ENCODE measurements at places on chromosomes 3 and 15.

DNA sequence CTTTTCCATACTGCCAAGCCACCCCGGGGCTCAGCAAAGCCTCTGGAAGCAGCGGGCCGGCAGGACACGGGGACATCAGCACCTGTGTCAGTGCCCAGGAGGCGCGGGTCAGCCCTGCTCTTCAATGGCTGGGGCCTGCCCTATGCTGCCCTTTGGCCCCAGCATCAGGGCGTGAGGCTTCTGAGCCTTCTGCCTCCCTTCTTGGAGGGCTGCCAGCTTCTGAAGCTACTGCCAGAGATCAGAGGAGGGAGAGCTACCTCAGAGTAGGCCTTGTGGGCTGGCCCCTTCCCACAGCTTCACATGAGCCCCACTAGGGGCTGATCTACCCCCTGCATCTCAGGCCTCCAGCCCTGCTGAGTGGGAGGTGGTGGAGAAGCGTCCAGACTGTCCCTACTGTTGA is 13.0 kb upstream of the TMEM115 start:
- H3K27ac ChIP-seq = no peak overlapping the region
- H3K4me1 ChIP-seq = peaks cover 7% of the 10 kb centered on the region
- no peaks in the 10 kb centered on the region for H3K36me3 ChIP-seq
- no peak for DNase-seq
- H3K27me3 ChIP-seq = no peaks in the 10 kb centered on the region

- H3K4me3 ChIP-seq = no peak overlapping the region
- DNase-seq = peak; percentile 100
- peaks cover 39% of the 10 kb centered on the region for H3K4me1 ChIP-seq
- H3K36me3 ChIP-seq = peaks cover 34% of the 10 kb centered on the region
- H3K27ac ChIP-seq = peak overlapping the region; percentile 97
- H3K27me3 ChIP-seq = no peaks in the 10 kb centered on the region
These were observed 13.5 kb downstream of the SNX33 start for GRCh38 chr15:75661100-75661755.

GRCh38 chr3:46659285-46659684 is 34.2 kb downstream of the ALS2CL start:
- H3K4me1 ChIP-seq = peaks cover 16% of the 10 kb centered on the region
- DNase-seq = no peak
- H3K27me3 ChIP-seq = no peaks in the 10 kb centered on the region
- no peak overlapping the region for H3K4me3 ChIP-seq
- H3K27ac ChIP-seq = no peak overlapping the region

DNA sequence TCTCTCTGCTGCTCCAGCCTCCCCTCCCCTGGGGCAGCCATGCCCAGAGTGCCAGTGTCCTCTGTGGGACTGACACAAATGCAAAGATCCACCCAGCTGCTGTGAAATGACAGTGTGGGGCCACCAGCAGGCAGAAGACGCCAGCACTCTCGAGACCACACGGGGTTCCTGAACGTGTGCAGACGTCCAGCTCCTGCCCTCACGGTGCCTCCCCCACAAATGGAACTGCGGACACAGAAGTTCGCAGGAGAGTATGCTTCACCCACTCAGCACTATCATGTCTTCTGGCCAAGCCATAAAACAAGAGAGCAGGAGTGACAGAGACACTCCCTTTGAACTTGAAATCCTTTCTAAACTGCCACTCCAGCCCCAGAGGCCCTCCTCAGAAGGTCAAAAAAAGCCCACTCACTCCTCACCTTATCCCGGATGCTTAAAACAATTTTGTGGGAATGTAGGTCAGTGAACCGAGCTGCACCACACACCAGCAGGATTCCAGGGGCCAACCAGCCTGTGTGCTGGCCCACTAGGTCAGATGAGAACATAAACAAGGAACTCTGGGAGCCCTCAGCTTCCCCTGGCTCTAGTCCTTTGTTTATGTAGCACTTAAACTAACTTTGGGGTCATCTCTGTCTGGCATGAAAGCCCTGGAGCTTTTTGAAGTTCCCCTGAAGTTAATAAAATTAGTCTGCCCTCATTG is 112.6 kb downstream of the DNAJB8 start:
- DNase-seq = no peak
- no peak overlapping the region for H3K27ac ChIP-seq
- no peaks in the 10 kb centered on the region for H3K36me3 ChIP-seq
- no peak overlapping the region for H3K4me3 ChIP-seq
- H3K4me1 ChIP-seq = no peaks in the 10 kb centered on the region

DNA sequence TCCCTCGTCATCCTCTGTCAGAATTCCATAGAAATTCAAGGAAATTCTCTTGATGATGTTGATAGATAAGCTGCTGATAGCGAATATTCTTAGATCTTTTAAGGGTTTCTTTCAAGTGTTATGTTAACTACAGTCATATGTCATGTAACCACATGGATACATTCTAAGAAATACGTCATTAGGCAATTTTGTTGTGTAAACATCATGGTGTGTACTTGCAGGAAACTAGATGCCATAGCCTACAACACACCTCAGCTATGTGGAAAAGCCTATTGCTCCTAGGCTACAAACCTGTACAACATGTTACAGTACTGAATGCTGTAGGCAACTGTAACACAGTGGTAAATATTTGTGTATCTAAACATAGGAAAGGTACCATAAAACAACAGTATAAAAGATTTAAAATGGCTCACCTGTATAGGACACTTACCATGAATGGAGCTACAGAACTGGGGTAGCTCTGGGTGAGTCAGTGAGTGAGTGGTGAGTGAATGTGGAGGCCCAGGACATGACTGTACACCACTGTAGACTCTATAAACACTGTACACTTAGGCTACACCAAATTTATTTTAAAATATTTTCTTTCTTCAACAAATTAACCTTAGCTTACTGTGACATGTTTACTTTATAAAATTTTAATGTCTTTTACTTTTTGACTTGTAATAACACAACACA is 34.6 kb downstream of the GLDN start:
- H3K27me3 ChIP-seq = no peaks in the 10 kb centered on the region
- no peaks in the 10 kb centered on the region for H3K36me3 ChIP-seq
- H3K4me1 ChIP-seq = no peaks in the 10 kb centered on the region
- no peak for DNase-seq

- H3K4me3 ChIP-seq = no peak overlapping the region
- no peak overlapping the region for H3K27ac ChIP-seq
- H3K36me3 ChIP-seq = no peaks in the 10 kb centered on the region
- H3K27me3 ChIP-seq = no peaks in the 10 kb centered on the region
These were observed 112.7 kb downstream of the KLF13 start for GRCh38 chr15:31439328-31439727.

- H3K27me3 ChIP-seq = no peaks in the 10 kb centered on the region
- H3K36me3 ChIP-seq = no peaks in the 10 kb centered on the region
- DNase-seq = no peak
- peaks cover 6% of the 10 kb centered on the region for H3K4me1 ChIP-seq
- H3K27ac ChIP-seq = no peak overlapping the region
These were observed 72.6 kb downstream of the ZBTB20 start for GRCh38 chr3:115074502-115074901.

GRCh38 chr3:55349851-55350250 is 137.3 kb downstream of the WNT5A start:
- DNase-seq = no peak
- no peak overlapping the region for H3K4me3 ChIP-seq
- H3K4me1 ChIP-seq = no peaks in the 10 kb centered on the region
- no peaks in the 10 kb centered on the region for H3K36me3 ChIP-seq
- no peak overlapping the region for H3K27ac ChIP-seq
- no peaks in the 10 kb centered on the region for H3K27me3 ChIP-seq

GRCh38 chr15:58283302-58283701 is 145.1 kb downstream of the AQP9 start:
- DNase-seq = no peak
- peaks cover 13% of the 10 kb centered on the region for H3K4me1 ChIP-seq
- no peaks in the 10 kb centered on the region for H3K36me3 ChIP-seq
- H3K4me3 ChIP-seq = no peak overlapping the region
- no peaks in the 10 kb centered on the region for H3K27me3 ChIP-seq
- H3K27ac ChIP-seq = no peak overlapping the region

- H3K4me3 ChIP-seq = no peak overlapping the region
- H3K4me1 ChIP-seq = peaks cover 47% of the 10 kb centered on the region
- H3K27me3 ChIP-seq = no peaks in the 10 kb centered on the region
- H3K36me3 ChIP-seq = no peaks in the 10 kb centered on the region
- H3K27ac ChIP-seq = peak overlapping the region; percentile 95
These were observed 135.7 kb upstream of the IL12A start for GRCh38 chr3:159852821-159853505.

- no peak overlapping the region for H3K4me3 ChIP-seq
- H3K27ac ChIP-seq = no peak overlapping the region
- DNase-seq = no peak
- peaks cover 13% of the 10 kb centered on the region for H3K4me1 ChIP-seq
- H3K36me3 ChIP-seq = no peaks in the 10 kb centered on the region
These were observed 4.4 kb downstream of the SH3BP5 start for GRCh38 chr3:15327941-15328340.

DNA sequence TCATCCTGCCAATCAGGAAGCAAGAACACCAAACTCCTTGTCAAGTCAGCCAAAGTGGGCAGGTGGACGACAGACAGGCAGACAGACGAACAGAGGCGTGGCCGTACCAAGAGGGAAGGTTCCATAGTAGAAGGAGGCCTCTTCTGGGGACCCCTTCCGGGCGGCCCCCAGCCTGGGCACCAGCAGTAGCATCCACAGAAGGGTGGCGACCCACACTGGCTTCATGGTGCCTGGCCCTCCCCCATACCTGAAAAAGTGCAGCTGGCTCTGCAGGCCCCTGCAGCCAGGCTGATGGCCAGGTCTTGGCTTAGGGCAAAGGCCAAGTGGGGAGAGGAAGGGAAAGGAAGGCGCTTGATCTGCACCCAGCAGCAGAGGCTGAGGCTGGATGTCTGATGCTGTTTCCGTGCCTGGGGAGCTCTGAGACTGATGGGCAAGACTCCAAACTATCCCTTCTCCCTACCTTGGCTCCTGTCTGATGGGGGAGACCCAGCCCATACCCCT is 607 bp downstream of the LCTL start:
- H3K27me3 ChIP-seq = no peaks in the 10 kb centered on the region
- no peak for DNase-seq
- no peak overlapping the region for H3K27ac ChIP-seq
- H3K4me1 ChIP-seq = no peaks in the 10 kb centered on the region
- H3K4me3 ChIP-seq = no peak overlapping the region

- no peaks in the 10 kb centered on the region for H3K36me3 ChIP-seq
- DNase-seq = no peak
- H3K27ac ChIP-seq = no peak overlapping the region
- H3K27me3 ChIP-seq = no peaks in the 10 kb centered on the region
- no peaks in the 10 kb centered on the region for H3K4me1 ChIP-seq
- no peak overlapping the region for H3K4me3 ChIP-seq
These were observed 238.7 kb downstream of the CPNE4 start for GRCh38 chr3:131796111-131796510.

DNA sequence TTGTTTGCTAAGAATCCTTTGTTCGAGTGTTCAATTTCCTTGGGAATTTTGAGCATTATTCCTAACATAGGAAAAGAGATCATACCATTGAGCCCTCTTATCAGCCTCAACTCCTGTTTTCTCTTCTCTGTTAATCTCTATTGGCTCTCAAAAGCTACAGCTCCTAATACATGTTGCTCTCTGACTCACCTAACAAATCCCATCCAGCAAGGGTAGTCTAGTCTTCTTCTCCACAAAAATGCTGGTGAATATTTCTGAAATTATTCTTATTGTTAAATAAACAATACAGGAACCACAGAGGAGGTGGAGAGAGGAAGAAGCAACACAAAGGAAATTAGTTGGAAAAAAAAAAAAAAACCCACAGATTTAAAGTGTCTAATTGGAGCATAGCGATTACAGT is 325.8 kb upstream of the NAALADL2 start:
- no peaks in the 10 kb centered on the region for H3K27me3 ChIP-seq
- H3K4me3 ChIP-seq = no peak overlapping the region
- no peak overlapping the region for H3K27ac ChIP-seq
- H3K36me3 ChIP-seq = no peaks in the 10 kb centered on the region

- no peaks in the 10 kb centered on the region for H3K36me3 ChIP-seq
- no peaks in the 10 kb centered on the region for H3K4me1 ChIP-seq
- DNase-seq = no peak
These were observed 45.4 kb downstream of the FOXL2 start for GRCh38 chr3:138901567-138901966.

DNA sequence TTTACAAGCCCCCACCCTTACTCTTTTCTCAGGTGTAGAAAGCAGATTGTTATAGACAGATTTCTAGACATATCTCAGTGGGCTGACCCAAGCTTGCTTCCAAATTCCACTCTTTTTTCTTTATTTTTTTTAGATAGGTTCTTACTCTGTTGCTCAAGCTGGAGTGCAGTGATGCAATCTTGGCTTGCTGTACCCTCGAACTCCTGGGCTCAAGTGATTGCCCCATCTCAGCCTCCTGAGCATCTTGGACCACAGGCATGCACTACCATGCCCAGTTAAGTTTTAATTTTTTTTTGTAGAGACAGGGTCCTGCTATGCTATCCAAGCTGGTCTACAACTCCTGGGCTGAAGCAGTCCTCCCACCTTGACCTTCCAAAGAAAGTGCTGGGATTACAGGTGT is 53.5 kb upstream of the ADAMTS9 start:
- no peaks in the 10 kb centered on the region for H3K27me3 ChIP-seq
- H3K4me1 ChIP-seq = no peaks in the 10 kb centered on the region
- no peak overlapping the region for H3K4me3 ChIP-seq
- no peaks in the 10 kb centered on the region for H3K36me3 ChIP-seq
- DNase-seq = no peak
- no peak overlapping the region for H3K27ac ChIP-seq

DNA sequence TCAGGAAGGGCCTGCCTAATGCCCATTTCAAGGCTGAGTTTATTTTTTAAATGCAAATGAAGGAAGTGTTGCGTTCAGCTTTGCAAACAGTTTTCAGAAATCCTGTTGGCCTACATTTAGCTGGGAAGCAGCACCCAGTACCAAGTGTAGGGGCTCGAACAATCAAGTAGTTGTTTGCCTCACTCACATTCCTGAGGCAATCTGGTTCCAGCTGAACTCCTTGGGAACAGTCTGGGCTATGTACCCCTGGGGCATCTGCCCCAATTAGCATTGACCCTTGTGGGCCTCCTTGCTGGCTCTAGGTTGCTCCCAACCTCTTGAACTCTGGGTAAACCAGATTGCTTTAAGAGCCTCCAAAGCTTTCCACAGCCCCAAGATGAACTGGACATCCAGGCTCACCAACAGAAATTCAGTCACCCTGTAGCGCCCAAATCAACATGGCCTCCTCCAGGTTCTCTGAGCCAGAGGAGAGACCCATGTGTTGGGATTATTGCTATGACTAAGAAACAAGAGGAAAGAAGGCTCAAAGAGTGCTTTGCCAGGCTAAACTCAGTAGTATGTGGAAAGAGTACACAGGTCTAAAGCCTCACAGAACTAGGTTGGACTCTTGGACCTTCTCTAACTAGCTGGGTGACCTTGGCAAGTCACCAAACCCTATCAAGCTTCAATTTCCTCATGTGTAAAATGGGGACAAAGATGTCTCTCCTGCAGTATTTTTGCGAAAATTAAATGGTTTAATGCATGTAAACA is 532.7 kb downstream of the SOX2 start:
- H3K36me3 ChIP-seq = no peaks in the 10 kb centered on the region
- H3K4me1 ChIP-seq = no peaks in the 10 kb centered on the region
- DNase-seq = no peak
- no peaks in the 10 kb centered on the region for H3K27me3 ChIP-seq
- no peak overlapping the region for H3K27ac ChIP-seq
- H3K4me3 ChIP-seq = no peak overlapping the region

GRCh38 chr3:96209699-96210098 is 604.7 kb upstream of the EPHA6 start:
- H3K36me3 ChIP-seq = no peaks in the 10 kb centered on the region
- peak overlapping the region; percentile 14 for H3K27ac ChIP-seq
- H3K27me3 ChIP-seq = no peaks in the 10 kb centered on the region
- H3K4me3 ChIP-seq = no peak overlapping the region
- no peak for DNase-seq
- peaks cover 3% of the 10 kb centered on the region for H3K4me1 ChIP-seq
